ENCODE measurements at places on chromosomes 1 and 21.

DNA sequence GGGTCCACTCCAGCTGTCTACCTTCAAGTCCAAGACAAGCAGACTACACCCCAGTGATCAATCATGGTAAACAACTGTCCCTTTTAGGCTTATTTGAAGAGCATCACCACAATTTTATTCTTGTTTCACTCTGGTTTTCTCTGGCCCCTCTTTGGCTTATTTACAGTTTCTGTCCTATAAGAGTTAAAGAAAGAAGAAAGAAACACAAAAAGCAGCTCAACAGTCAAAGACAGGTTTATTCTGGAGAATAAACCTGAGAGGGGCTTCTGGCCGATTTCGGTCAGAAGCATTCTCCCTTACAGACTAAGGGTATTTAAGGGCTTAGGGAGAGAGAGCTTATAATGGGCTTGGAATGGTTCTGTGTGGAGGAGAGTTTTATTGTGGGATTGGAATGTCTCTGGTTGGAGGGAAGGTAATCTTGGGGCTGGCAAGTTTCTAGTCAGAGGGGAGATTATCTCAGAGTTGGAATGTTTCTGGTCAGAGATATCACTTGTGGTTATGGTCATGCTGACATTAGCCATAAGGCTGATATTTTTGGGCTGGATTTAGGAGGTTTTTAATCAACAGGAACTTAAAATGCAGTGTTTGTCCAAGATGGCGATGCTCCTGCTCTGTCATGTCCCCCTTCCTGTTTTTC is 161.0 kb downstream of the URB2 start:
- DNase-seq = no peak

DNA sequence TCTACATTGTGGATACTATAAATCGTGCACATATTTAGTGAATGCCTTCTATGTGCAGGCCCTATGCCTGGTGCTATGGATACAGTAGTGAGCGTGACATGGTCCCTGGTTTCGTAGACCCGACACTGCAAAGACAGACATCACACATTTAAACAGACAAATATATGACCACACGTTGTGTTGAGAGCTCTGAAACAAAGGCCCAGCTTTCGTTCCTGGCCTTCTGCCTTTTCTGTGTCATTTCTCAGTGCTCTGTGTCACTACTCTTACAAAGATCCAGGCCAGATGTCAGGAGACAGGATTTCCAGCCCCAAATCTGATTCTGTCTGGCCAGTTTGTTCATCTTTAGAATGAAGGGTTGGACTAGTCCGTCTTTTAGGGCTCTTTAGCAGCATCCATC is 19.3 kb upstream of the TRABD2B start:
- no peak for DNase-seq

- DNase-seq = no peak
Measured at GRCh38 chr1:115170961-115171392, 81.7 kb upstream of the TSPAN2 start.

DNA sequence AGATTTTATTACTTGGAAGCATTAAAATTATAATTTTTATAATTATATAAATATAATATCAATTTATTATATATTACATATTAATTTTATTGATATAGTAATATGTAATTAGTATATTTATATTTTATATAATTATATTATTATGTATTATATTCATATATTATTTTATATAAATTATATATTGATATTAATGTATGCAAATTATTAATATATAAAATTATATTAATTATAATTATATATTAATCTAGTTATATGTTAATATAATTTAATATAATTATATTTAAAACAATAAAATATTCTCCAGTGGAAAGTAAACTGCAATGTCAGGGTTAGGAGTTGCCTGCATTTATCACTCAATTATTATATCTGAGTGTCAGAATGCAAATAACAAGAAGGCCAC is 48.8 kb downstream of the KCNK2 start:
- DNase-seq = no peak

DNA sequence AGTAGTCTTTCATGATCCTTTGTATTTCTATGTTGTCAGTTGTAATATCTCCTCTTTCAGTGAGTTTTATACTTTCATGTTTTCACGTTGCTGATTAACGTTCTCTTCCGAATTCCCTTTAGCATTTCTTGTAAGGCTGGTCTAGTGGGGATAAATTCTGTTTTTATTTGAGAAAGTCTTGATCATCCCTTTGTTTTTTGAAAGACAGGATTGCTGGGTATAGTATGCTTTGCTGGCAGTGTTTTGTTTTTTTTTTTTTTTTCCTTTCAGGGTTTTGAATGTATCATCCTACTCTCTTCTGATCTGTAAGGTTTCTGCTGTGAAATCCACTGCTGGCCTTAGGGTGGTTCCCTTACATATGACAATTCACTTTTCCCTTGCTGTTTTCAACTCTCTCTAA is 74.4 kb downstream of the SCMH1 start:
- DNase-seq = no peak

DNA sequence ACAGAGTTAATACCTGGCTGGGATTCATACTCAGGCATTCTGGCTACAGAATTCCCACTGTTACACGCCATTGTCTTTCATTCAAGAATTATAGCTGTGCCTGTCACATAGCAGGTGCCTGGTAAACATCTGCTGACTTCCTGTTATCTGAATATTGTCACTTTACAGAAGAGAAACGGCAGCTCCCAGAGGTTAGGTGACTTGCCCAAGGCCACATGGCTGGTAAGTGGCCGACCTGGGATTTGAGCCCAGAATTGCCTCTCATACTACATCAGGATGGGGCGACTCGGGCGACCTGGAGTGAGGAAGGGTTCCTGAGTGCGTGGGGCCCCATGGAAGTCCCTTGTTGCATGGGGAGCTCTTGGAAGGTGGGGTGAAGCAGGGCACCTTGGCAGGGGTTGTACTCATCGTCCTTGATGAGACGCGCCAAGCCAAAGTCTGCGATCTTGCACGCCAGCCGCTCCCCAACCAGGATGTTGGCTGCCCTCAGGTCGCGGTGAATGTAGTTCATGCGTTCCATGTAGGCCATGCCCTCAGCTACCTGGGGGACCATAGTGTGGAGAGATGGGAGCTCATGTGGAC is 10.2 kb upstream of the AHDC1 start:
- no peak for DNase-seq

DNA sequence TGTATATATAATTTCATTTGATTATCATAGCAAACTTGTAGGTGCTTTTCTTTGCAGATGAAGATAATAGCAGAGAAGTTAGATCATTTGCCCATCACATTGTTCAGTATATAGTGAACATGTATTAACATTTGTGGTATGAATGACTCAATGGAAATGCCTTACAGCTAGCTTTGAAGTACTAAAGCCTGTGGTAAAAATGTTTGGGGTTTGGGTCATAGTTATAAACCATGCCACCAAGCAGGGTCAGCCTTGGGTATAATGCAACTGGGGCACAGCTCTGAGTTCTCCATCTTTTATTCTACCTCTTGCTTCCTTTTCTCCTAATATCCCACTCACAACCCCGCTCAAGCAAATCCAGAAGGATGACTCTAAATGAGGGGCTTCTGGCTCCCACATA is 141.6 kb downstream of the KCNT2 start:
- no peak for DNase-seq

GRCh38 chr1:188137221-188137620 is 1308.5 kb downstream of the PLA2G4A start:
- no peak for DNase-seq

DNA sequence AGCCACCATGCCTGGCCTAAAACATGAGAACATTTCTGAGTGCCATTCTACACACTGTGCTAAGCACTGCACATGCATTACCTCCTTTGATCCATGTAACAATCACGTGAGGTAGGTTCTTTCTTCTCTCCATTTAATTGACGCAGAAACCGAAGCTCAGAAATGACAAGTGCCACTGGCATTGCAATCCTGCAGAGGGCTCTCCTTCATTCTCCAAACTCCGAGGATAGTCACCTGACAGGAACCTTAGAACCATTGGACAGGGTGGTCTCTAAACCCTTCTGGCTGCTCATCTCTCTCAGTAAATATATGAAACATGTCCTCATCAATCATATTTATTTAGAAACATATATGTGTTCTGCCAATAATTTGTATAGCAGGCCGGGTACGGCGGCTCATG is 167.1 kb upstream of the JUN start:
- DNase-seq = no peak

DNA sequence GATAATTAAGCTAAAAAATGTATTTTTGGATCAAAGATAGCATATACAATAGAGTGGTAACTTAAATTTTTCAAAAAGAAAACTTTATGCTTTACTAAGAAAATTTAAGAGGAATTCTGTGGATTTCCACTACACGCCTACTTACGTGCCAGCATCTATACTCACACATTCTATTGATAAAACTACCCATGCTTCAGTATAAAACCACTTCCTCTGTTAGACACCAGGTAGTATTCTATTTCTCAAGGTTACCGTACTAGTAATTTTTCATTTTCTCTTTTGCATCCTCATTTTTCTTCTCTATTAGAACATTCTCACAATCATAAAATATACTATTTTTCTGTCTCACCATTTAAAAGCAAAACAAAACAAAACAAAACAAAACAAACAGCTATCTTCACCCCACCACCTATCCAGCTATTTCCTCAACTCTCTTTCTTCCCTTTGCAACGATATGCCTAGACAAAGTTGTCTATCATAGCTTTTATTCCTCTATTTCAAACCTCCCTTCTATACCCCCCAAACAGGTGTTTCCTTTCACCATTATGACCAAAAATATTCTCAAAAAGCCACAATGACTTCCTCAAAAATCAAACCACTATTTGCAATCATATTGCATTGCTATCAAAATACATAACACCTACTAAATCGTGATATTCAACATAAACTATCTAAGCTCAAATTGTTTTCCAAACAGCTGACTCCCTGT is 1652.0 kb downstream of the MRPL39 start:
- no peak for DNase-seq

DNA sequence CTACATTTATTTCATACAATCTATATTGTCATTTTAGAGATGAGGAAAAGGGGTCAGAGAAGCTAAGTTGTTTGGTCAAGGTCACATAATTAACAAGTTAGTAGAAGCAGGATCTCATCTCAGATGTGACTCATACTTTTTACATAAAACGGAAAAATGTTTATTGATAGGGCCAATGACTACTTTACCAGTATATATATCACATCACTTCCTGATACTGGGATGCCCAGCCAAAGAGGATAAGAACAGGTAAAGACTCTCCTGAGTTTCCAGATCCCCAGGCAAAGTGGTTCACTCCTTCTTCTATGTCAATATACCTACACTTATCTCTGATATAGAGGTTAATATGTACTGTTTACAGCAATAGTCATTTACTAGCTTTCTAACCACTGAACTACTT is 21.0 kb downstream of the YIPF1 start:
- no peak for DNase-seq

- no peak for DNase-seq
Measured at GRCh38 chr1:180482425-180483275, 19.7 kb downstream of the ACBD6 start.

GRCh38 chr1:6970221-6970620 is 185.0 kb downstream of the CAMTA1 start:
- no peak for DNase-seq

- DNase-seq = no peak
Measured at GRCh38 chr1:156376146-156376545, 7.1 kb downstream of the RHBG start.
